ENCODE measurements at places on chromosomes 3 and 15.

DNA sequence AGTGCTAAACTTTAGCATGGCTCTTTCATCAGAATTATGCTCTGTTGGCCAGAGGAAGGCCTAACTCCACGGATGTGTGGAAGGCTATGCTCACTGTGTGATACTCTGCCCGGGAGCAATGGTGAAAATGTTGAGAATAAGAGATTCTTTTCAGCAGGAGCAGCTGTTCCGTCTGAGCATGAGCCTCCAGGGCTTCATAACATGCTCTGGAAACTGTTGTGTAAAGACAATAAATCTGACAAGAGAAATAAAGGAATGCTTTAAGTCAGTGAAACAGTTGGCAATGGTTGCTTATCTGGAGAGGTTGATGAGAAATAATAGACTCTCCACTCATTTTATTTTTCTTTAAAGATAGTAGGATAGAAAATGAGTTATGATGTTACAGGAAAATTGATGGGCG is 269.8 kb downstream of the DIPK2A start:
- DNase-seq: no peak

GRCh38 chr3:69864141-69864540 is 124.9 kb downstream of the MITF start:
- no peak for DNase-seq

DNA sequence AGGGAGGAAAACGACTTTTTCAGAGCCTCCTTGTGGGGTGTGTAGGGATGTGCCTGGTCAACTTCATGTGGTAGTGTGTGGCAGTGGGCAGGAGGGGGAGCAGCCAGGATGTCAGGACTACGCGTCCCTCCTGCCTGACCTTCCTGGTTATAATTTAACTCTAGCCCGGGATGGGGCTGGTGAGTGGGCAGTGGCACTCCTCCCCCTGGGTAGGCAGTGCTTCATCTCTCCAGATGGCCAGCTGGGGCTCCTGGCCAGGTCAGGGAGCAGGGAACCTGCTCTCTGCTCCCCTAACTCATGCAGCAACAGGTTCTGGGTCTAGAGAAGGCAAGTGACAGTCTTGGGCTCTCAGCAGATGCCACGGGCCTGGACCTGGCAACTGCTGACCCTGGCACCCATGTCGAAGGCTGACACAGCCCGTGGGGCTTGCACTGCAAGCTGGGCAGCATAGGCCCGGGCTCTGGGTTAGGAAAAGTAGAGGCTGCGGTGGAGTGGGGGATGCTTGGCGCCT is 2.6 kb downstream of the ITIH4 start:
- no peak for DNase-seq

- DNase-seq: no peak
These were observed 14.3 kb downstream of the ZIC4 start for GRCh38 chr3:147391781-147392624.

GRCh38 chr3:132325103-132325606 is 7.9 kb downstream of the ACP3 start:
- DNase-seq: no peak

GRCh38 chr15:60875681-60876080 is 353.4 kb downstream of the RORA start:
- no peak for DNase-seq

DNA sequence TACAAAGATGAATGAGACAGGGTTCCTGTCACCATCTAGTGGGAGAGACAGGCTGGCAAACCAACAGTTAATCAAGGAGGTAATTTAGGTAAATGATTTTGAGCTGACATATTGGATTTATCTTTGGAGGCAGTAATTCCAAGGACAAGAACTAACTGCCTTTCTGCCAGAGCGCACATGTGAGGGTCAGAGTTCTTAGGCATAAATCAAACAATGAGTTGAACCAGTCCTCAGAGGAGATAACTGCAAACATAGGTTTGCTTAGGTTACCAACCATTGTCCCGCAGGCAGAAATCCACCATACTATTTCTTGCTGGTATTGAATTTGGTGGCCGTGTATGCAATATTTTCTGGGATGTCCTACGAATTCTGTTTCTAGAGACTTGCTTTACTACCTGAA is 14.2 kb upstream of the PPP1R2 start:
- no peak for DNase-seq

GRCh38 chr15:99485992-99486370 is 79.8 kb upstream of the MEF2A start:
- DNase-seq: no peak

DNA sequence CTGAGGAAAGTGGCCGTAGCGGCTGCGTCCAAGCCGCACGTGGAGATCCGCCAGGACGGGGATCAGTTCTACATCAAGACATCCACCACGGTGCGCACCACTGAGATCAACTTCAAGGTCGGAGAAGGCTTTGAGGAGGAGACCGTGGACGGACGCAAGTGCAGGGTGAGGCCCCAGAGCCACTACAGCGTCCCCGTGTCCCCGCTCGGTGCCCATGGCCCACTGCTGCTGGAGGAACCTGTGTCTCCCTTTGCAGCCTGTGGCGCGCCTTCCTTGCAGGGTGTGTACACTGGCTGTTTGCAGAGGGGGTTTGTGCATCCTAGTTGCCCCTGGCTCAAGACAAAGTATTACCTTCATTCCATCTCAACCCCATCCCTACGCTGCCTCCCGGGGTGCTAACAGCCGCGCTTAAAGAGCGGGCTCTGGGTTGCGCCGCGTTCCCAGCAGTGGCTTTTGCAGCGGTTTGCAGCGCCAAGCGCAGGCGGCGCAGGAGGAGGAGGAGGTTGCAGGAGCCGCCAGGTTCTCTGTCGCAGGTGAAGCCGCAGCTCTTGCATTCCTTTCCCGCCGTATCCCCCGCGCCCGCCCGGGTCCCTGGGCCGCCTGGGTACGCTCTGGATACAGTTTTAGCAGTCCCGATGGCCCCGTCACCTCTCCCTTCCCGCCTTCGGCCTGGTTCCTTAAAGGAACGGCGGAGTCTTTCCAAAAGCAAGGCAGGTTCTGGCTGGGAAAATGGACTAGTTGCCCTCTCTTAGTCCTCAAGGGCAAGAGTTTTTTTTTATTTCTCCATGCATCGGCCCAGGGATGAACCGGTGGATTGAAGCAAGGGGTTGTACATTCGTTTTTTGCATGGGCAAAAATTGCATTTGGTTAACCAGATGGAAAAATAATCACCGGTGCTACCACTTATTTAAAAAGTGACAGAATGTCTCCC is 1.2 kb downstream of the CRABP1 start:
- no peak for DNase-seq

DNA sequence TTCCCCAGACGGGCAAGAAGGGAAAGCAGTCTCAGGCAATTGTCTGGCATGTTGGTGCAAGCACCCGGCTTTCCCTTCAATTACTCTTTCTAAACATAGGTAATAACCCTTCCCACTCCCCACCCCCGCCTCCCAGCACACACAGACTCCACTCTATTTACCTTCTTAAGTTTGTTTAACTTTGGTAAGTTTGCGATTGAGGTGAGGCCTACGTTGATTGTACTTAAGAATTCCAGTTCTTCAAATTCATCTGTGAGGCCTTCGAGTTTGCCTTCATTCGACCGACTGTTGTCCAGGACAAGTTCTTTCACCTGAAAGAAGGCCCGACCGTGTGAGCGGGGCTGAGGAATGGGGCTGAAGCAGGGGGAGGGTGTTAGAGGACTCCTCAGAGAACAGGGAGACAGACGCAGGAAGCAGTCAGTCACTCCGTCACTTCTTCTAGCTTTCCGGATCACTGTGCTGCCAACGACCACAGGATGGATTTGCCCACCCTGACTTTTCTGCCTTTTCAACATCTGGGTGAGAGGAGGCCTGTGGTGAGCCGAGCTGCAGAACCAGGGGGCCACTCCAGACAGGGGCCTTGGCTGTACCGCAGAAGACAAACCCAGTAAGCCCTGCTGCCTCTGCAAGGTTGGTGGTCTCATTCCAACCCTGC is 33.0 kb downstream of the ANP32A start:
- DNase-seq: no peak

DNA sequence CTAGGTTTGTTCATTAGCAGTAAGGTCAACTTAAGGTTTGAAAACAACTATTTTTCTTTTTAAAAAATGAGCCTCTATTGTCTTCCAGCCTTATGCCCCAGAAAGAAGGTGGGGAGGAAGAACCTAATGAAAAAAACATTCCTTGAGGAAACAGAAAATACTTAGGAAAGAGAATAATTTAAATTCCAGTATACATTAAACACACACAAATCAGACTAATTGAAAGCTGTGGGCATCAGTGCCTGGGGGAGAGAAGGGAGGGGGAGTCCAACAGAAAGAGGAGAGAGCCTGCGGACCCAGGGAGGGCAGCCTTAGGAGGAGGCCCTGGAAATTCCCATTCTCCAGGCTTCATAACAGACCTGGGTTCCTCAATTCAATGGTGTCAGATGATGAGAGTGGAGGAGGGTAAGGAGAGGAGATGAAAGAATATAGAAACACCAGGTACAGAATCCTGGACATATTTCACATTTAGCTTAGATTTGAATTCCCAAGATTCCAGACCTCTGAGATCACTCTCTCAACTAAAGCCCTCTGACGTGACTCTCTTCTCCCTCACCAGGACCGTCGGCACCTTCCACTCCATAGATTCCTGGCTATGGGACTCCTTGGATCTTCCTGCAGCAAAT is 320.5 kb upstream of the UMPS start:
- DNase-seq: no peak

DNA sequence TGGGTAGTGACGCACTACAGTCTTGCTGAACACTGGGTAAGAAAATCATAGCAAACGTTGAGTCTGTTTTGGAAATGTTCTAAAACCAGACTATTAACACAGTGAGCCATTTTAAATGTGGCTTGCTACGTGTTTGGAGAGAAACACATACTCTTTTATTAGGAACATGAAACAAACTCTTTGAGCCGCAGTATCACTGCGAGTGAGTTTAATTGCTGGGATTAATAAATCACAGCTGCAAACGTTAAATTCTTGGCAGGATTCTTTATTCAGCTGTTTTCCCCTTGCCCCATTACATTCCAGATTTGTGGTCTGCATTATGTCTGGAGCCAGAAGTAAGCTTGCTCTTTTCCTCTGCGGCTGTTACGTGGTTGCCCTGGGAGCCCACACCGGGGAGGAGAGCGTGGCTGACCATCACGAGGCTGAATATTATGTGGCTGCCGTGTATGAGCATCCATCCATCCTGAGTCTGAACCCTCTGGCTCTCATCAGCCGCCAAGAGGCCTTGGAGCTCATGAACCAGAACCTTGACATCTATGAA is 33.6 kb downstream of the BTD start:
- DNase-seq: no peak

GRCh38 chr15:44101944-44102343 is 93.1 kb downstream of the FRMD5 start:
- no peak for DNase-seq

DNA sequence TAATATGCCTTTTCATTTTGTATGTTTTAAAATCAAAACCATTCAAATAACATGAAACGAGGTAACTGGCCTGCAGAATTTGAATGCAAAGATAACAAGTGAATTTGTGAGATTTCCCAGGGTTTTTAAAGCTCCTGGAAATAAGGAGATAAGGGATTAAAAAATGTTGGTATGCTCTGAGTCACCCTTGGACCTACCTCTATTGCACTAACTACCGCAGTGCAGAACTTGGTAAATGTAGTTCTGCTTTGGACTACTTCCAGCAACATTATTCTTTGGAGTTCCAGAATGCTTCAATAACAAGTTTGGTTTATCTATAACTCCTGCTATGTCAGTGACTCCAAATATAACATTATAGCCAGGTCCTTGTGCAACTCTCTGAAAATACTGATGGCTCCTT is 201.7 kb downstream of the GAP43 start:
- no peak for DNase-seq

DNA sequence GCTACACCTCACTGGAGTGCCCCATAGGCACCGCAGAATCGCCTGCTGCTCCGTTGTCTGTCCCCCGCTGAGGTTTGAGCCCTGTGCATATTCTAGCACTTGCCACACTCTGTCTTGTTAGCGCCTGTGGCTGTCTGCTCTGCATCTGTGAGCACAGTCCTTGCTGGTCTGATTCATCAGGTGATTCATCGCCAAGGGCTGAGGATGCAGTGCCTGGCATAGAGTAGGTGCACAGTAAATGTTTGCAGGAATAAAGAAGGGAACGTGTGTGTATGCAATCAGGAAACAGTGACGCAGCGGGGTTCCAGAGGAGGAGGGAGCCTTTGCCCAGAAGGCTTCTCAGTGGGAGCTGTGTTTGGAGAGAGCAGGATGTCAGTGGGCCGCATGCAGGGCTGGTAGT is 124.0 kb upstream of the PLXNA1 start:
- DNase-seq: no peak

DNA sequence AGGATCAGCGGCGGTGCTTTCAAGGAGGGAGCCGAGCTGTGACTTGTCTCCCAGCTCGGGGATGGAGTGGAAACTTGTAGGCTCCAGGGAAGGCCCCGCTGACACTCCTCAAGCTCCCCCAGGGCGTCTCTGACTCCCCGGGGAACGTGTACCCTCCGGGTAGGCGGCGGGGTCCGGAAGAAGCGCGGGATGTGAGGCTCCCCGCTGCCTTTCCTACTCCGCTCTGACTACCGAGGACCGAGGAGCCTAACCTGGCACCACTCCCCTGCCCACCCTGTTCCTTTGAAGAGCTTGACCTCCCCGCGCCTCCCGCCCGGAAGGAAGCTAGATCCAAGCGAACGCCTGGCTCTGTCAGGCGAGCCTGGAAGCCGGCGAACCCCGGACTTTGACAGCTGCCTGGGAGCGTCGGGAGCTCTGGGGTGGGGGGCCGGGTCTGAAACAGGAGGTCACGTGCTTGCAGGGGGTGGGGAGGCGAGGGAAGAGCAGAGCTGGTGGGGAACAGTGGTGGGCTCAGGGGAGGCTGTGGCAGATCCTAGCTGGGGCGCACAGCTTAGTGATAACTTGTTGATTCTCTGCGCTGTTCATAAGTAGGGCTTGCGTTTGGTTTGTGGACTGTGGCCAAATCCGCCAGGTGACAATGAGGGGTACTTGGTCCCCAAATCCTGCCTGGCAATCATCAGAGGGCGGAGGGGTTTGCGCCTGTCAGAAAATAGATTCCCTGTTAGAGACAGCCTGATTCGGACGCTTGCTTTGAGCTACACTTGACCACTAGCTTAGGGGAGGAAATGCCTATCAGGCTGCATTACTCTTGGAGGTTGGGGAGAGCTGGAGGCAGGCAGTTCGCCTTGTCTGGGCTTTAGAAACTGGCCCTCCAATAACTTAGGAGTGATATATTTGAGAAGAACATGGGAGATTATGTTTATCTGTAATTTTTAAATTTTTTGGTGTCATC is 1.2 kb downstream of the CLSTN2 start:
- DNase-seq: no peak

- no peak for DNase-seq
These were observed 44.7 kb downstream of the TCF12 start for GRCh38 chr15:56963126-56963525.

GRCh38 chr3:123328851-123329635 is 119.8 kb downstream of the ADCY5 start:
- peak; percentile 85 for DNase-seq

Measured in suppressor macrophage treated with lipopolysaccharide for 1 hour (primary cell).